ENCODE measurements at places on chromosomes 5 and 9. TPM values are rescaled to one million over a fixed set of nuclear protein-coding genes. Genes with fewer than 3 reads are reported as not detected.

MRPS2 gene
- total RNA-seq, result 7.7 TPM

PFDN1 gene
- total RNA-seq, result 28.6 TPM

BTNL3 gene
- not detected for total RNA-seq

- no peak for DNase-seq
Measured at GRCh38 chr9:20462410-20462809, 159.9 kb downstream of the MLLT3 start.

DNA sequence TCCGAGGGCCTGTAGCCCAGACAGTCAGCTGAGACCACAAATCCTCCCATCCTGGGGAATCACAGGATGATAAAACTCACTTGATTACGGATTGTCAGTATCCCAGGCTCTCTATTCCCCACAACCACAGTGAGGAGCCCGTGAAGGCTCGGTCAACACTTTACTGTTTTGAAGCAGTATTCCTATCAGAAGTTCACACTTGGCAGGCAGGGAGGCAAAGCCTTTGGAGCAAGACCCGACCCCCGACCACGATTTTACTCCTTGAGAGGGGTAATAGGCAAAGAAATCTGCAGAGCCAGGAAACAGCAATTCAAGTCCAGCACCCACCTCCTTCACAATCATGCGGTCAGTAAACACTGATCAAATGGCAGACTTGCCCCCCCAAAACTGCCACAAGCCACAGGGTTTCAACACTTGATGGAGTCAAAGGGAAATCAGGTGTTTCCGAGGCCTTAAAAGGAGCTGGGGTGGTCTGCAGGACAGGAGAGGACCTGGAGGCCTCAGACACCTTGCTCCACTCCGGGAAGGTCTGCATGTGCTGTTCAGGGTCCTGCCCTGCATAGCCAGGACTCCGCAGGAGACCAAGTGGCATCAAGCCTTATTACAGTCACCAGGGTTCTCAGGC, 25.2 kb downstream of the BICD2 start:
- DNase-seq, result no peak
